ENCODE measurements at places on chromosomes 11 and 22.

DNA sequence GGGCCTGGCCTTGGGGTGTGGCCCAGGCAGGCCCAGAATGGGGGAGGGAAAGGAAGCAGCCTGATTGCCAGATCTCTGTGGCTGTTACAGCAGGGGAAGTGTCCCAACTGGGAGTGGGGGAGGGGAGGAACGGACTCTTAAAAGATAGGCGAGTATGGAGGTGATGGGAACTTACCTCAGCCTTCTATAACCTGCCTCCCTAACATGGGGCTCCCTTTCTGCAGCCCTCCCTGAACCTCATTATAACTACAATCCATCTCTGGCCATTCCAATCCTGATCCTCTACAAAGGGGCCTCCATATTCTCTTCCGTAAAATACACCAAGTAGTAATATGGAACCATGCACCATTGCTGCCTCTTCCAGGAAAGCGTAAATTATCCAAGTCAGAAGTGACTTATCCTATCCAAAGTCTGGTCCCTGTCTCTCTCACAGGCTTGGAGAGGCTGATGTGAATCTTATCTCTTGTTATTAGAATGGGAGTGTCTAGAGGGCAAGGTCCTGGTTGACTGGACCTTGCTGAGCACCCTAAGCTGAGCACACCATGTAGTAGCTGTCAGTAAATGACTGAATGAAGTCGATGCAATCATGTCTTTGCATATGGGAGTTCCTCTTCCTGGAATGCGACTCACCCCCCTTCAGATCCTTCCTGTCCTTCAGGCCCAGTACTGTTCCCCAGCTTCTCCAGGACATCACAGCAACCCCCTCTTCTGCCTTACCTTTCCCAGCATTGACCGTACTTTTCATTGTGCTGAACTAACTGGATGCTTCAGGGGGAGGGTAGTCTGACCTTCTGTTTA lies 5.9 kb downstream of the RHOG start:
- no peak for DNase-seq

DNA sequence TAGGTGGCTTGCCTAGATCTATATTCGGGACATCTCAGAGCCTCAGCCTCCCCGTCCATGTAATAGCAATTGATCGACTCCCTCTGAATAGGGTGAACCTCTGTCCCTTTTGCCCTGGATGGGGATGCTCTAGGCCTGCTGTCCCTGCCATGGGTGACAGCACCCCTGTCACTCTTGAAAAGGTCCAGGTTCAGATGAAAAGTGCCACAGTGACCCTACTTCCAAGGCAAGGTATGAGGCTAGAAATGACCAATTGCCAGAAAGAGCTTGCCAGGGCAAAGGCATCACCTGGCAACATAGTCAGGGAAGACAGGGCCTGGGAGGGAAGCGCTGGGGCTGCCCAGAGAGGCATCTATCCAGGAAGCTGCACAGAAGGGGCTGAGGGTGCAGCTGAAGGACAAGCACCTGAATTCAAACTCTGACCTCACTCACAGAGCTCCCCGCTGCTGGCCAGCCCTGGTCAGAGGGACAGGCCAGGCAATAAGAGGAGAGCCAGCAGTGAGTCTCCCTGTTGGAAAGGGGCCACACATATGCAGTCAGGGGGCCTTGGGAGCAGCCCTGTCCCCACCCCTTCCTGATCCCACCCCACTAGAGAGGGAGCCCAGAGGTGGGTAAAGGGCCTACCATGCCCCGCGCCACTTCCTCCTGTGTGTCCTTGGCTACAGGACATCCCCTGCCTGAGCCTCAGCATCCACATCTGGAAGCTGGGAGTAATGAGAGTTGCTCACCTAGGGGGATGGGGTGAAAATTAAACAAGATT lies 9.0 kb upstream of the APOBEC3A start:
- no peak for DNase-seq

- no peak for DNase-seq
Measured at GRCh38 chr22:26170112-26170492, 840 bp downstream of the SEZ6L start.

DNA sequence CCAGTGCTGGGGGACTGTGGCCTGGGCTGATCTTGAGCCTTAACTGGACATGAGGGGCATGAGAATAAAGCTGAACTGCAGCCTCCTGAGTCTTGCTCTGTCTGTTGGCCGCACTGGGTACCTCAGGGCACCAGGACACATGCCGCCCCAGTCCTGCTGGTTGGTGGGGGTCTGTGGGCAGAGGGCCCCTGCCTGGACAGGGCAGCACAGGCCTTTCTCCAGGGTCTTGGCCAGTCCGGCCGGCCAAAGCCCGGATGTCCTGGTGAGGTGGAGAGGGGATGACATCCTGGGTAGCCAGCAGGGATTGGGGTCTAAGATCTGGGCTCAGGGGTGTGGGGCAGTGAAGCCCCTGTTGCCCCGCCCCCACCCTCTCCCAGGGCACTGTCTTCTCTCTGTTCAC lies 1.5 kb upstream of the RPS6KA4 start:
- DNase-seq = no peak

DNA sequence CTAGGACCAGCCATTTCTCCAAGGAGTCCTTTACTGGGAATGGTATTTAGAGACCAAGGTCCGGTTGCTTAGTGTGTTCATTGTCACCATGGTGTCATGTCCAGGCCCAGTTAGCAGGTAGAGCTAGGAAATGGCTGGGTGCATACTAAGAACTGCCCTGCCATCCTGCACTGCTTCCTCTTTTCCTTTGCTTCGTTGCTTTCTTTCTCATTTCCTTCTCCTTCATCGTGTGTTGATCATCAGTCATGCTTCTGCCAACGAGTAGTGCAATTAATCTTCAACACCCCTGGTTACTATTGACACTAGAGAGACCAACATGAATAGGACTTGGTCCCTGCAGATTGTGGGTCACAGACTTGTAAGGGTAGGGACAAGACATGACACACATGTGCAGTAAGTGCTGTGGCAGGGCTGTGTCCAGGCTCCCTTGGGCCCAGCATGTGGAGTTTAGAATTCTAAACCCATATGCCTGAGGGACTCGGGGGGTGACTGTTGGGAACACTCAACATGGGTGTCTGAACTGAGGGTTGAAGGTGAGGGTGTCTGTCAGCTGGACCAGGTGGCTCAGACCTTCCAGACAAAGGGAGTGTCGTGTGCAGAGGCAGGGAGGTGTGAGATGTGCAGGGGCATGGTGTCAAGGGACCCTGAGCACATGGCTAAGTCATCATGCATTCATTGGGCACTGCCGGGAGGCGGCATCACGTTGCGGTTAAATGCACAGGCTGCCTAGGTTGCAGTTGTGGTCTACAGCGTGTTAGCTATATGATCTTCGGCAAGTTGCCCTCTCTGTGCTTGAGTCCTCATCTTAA lies 42.6 kb downstream of the ST14 start:
- DNase-seq = no peak

- DNase-seq = peak; percentile 7
Measured at GRCh38 chr11:83157594-83158356, 844 bp downstream of the PCF11 start.

GRCh38 chr22:39634530-39635405 lies 64.2 kb downstream of the CACNA1I start:
- no peak for DNase-seq

GRCh38 chr11:30406978-30407762 lies 84.3 kb downstream of the ARL14EP start:
- DNase-seq = no peak

DNA sequence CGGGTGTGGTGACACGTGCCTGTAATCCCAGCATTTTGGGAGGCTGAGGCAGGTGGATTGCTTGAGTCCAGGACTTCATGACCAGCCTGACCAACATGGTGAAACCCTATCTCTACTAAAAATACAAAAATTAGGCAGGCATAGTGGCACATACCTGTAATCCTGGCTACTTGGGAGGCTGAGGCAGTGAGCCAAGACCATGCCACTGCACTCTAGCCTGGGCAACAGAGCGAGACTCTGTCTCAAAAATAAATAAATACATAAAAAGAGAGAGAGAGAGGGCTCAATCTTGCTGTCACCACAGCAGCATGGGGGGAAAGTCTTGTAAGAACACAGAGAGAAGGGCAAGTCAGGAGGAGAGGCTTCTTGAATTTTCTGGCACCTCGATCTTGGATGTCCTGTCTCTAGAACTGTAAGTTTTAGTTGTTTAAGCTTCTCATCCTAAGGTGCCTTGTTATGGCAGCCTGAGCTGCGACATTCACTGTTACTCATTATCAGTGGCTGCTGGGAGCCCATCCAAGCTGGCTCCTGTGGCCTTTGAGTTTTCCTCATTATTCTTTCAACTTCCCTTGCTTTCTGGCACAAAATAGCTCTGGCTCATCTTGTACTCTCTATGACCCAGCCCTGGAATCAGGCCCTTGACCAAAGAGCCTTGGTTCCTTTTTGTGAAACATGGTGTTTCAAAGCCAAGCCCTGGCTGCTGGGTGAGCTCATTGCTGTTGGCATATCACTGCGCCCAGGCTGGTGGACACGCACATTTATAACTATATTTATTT lies 8.0 kb upstream of the PSMC3 start:
- DNase-seq = no peak

GRCh38 chr11:59866397-59866796 lies at the start of gene TCN1:
TSS of gene TCN1 (minus strand) at chr11:59866487. CDS start at chr11:59866470, 17 bp downstream.
- no peak for DNase-seq

GRCh38 chr22:17954200-17954859 lies 70.0 kb downstream of the MICAL3 start:
- no peak for DNase-seq

DNA sequence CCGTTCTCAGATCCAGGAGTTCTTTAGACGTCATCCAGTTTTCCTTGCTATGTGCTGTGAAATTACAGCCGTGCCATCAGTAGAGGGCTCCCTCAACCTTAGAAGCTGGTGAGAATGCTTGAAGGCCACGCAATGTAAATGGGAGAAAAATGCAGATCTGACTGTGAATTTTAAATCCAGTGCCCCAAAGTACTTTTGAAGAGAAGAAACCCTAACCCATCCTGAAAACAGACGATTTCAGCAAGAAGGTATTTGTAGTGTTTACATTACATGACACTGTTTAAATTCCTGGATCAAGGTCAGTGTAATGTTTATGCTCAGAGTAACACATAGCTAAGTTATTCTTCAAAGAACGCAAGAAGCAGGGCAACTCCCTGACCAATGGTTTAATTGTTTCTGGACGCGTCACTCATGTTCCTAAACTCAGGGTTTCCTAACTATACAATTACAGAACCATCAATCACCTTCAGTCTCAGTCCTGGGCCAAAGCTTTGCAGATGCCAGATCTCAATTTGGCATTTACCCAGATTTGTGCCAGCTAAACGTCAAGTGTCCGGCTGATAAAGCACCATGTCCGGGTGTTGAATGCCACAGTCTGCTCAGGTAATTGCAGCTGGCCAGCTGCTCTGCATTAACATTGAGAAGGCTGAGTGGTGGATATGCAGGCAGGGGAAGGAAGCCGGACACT lies 38.2 kb downstream of the ADAMTS8 start:
- no peak for DNase-seq

DNA sequence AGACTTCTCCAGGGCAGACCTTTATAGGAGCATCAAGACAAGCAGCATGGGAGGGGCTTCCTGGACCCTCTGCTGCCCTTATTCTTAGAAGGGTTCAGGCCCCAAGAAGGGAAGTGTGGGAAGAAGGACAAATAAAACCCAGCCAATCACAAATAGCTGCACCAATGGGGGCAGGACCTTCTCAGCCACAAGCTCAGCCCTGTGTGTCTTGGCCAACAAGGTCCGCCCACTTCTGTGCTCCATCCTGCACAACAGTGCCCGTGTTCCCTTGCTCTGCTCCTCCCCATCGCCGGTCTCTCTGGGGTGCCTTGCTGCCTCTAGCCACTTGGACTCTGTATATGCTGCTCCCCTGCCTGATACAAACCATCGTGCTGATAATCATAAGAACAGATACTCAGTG lies 86.1 kb downstream of the NAT10 start:
- no peak for DNase-seq

GRCh38 chr11:126049159-126049558 lies 13.5 kb downstream of the CDON start:
- DNase-seq = no peak

GRCh38 chr11:57566005-57566904 lies 1.2 kb downstream of the UBE2L6 start:
- no peak for DNase-seq

DNA sequence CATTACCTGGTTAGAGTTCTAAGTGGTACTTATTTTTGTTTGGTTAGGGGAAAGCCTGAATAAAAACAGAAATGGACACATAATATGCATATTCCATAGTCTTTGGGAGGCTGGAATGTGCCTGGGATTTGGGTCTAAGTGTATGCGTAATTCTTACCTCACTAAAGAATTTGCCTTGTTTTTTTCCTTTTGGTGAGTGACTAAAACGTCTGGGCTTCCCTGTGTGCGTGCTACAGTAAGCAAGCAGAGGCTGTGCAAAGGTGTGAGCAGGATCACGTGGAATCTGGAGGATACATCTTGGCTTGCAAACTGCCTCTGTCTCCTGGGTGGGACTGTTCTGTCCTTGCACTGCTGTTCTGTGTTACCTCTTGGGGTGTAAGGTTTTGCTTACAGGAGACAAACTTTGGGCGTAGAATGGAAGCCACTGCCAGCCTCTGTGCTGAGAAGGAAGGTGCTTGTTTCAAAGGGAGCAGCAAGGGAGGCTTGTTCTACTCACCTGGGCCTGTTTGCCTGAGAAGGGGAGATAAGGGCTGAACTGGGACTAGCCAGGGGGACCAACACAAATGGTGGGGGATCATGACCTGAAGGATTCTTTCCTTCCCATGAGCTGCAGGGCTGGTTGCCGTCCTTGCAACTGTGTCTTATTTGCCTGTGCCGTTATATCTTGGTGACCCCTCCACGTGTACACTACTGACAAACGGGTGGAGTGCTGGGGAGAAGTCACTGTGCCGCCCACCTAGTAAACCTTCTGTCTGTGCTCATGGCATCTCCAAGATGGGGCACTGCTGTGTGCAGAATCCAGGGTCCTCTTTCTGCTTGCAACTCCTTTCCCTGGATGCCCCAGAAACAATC lies 4.5 kb downstream of the NEAT1 start:
- no peak for DNase-seq

DNA sequence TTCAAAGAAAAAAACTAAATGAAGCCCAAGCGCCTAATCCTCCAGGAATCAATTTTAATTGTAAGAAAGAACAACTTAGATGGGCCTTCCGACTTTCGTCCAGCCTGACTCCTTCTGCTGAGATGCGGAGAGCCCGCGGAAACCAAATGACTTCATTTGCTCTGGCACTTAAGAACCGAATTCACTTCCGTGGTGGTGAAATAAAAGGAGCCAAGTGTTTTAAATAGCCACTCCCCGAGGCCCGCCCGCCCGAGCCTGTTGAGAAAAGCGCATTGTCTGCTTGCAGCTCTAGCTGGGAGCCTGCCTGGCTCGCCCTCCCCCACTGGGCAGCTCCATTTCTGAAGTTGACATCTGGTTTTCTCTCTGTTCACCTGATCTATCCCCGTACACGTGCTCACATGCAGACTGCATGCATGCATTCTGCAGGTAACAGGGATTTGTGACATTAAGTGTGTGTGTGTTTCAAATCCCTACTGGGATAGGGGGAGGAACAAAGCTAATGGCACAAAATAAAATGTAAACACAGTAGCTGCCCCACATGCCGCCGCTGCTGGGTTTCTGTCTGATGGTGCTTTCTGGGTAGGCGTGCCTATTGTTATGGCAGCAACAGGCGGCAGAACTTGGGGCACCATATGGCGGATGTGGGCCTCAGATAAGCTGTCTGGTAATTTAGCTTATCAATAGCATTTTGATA lies 6.2 kb downstream of the TEAD1 start:
- no peak for DNase-seq

- no peak for DNase-seq
Measured at GRCh38 chr11:109756951-109757350, 335.0 kb downstream of the C11orf87 start.

- no peak for DNase-seq
Measured at GRCh38 chr11:110971140-110971539, 258.9 kb upstream of the ARHGAP20 start.
